ENCODE measurements at places on chromosomes 7 and 10. TPM values are rescaled to one million over a fixed set of nuclear protein-coding genes. Genes with fewer than 3 reads are reported as not detected.

GRCh38 chr7:7696458-7697119, 21.8 kb downstream of the RPA3 start:
- no peak for DNase-seq

GRCh38 chr10:56583316-56583715, 222.3 kb upstream of the ZWINT start:
- DNase-seq: no peak

- no peak for DNase-seq
Observed at GRCh38 chr10:5404208-5405041, at the start of gene TUBAL3. TSS of gene TUBAL3 (minus strand) at chr10:5404828. CDS start at chr10:5404792, 36 bp downstream.

- no peak for DNase-seq
Observed at GRCh38 chr10:17033529-17034260, 95.9 kb downstream of the CUBN start.

GRCh38 chr10:93383562-93383981, 98.6 kb downstream of the MYOF start:
- DNase-seq: no peak

Gene SMKR1
- total RNA-seq: not detected

- DNase-seq: no peak
Observed at GRCh38 chr10:75377869-75378268, 23.7 kb downstream of the ZNF503 start.

DNA sequence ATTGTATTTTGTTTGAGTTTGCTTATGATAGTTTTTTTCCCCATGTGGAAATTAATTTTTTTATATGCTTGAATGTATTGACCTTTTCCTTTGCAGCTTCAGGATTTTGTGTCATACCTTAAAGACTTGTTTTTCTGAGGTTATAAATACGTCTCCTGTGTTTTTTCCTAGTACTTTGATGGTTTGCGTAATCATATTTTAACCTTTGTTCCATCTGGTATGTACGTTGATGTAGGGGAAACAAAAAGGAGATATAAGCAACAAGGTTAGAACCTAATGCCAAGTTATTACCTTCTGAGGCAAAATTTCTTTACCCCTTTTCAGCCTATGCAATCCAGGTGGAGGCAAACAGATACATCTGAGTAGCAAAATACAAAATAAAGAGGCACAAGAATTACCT, 17.9 kb downstream of the FGL2 start:
- DNase-seq: no peak

Gene ABCA13
- not detected for total RNA-seq

DNA sequence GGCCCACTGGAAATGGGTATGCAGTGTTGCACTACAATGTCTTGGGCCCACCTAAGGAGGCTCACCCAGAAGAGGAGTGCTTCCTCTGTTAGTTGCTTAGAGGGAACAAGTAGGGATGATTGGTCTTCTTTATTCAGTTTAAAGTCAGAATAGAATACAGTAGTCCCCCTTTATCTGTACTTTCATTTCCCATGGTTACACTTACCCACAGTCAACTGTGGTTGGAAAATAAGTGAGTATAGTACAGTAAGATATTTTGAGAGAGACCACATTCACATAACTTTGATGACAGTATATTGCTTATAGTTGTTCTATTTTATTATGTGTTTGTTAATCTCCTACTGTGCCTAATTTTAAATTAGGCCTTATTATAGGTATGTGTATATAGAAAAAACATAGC, 151.4 kb downstream of the COL28A1 start:
- no peak for DNase-seq

GRCh38 chr10:10617686-10618085, 400.0 kb upstream of the CELF2 start:
- no peak for DNase-seq

DNA sequence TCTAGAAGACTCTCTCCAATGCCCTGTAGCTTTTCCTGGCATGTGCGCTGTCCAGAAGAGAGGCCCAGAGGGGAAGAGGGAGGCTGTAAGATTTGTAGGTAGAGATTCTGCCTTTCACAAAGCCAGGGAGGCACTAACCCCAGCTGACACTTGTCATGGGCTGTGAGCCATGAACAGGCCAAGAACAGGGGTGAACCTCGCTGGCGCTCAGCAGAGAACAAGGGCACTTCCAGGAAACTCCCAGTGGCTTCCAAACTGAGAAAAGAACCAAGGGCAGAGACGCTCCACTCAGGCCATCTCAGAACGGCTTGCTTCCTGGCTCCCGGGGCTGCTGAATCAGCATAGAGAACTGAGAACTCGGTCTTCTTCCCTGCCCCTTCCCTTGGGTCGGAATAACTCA, 257.8 kb upstream of the ZNF32 start:
- DNase-seq: no peak

DNA sequence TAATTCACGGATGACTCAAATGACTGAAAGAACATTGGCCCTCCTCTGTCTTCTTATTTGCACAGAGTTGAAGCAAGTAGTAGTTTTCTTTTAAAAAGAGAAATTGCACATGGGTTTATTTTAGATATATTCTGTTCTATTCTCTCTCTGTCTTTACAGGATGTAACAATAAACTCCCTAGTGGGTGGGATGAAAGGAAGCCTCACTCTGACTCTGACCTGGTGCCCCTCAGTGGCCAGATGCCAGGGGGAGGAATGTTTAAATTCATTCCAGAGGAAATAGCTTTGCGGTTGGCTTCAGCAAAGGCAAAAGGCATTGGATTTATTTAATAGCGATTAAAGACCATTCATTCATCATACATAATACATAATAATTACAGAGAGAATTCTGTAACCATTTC, 156.4 kb upstream of the MTPN start:
- no peak for DNase-seq

Gene GIMAP4
- total RNA-seq: 12.3 TPM

DNA sequence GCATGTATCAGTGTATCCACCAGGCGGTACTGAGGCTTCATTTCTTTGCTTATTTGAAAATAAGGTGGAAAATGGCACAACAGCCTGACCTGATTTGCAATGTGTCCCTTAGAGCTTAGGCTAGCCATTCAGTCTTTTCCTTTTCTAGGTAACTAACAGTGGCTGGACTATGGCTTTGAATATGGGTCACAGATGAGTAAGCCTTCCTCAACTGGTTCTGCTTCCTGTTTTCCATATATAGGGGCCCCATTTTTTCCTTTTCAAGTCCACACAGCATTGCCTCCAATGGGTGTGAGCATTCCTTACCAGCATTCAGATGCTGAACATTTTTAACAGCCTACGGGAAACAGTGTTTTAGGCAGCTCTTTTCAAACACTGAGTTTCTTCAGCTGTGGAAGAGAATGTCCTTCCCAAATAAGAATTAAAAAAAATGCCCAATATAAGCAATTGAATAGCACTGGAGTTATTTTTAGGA, 3.9 kb upstream of the ITGB1 start:
- peak; percentile 14 for DNase-seq

Gene C10orf143
- total RNA-seq: not detected

DNA sequence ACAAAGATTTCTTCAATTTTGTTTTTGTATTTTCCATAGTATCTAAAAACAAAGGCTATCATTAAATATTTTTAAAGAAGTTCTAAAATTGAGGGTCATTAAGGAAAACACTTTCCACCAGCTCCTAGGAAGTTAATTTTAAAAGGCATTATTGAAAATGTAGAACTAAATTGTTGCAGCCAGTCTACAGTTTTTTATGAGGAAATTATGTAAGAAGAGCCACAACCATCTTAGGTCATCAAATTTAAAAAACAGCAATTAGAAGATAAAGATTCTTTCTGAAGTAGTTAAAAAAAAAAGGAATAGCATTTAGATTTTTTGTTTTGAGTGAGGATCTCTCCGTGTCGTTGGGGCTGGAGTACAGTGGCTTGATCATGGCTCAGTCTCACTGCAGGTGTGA, 161.7 kb downstream of the NRBF2 start:
- no peak for DNase-seq

- no peak for DNase-seq
Observed at GRCh38 chr10:1274701-1275544, 218.7 kb downstream of the WDR37 start.

DNA sequence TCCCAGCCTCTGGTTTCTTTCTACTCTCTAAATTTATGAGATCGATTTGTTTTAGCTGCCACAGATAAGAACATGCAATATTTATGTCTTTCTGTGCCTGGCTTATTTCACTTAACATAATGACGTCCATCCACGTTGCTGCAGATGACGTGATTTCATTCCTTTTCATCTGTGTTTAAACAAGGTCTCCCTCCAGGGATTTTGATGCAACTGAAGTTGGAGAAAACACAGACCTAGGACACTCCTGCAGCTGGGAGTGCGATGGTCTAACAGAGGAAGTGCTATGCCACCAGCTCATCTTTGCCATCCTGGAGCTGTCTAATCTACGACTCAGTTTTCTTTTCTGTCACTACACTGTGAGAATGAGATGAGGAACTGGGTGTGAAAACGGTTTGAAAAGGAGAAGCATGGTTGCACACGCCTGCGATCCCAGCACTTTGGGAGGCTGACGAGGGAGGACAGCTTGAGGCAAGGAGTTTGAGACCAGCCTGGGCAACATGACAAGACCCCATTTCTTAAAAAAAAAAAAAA, 1.5 kb upstream of the KCTD7 start:
- DNase-seq: no peak

Gene DNAJB6
- total RNA-seq: 154 TPM

GRCh38 chr7:84568781-84569180, 374.2 kb upstream of the SEMA3A start:
- DNase-seq: no peak

Gene UMAD1
- 12.9 TPM for total RNA-seq

GRCh38 chr7:23346316-23346715, 47.2 kb downstream of the MALSU1 start:
- no peak for DNase-seq

Gene CYP2C18
- not detected for total RNA-seq
